Activated T-helper 1 cell treated with anti-CD3 and anti-CD28 coated beads, Interleukin-12 subunit alpha, Interleukin-12 subunit beta, Interleukin-2, Interleukin-4 antibody, amounts not matched to agents 30 ng/mL and 10 ng/mL and 1 ng/mL, durations not matched to agents 14 hours and 24 hours and 36 hours (primary cell): ENCODE measurements at places on chromosomes 7 and 10. TPM values are rescaled to one million over a fixed set of nuclear protein-coding genes. Genes with fewer than 3 reads are reported as not detected.

Gene SLC13A1
- total RNA-seq: 0.05 TPM in 1 of 2 replicates, not detected in the other

- no peak for DNase-seq
Measured at GRCh38 chr7:43844257-43844656, 25.1 kb downstream of the MRPS24 start.

DNA sequence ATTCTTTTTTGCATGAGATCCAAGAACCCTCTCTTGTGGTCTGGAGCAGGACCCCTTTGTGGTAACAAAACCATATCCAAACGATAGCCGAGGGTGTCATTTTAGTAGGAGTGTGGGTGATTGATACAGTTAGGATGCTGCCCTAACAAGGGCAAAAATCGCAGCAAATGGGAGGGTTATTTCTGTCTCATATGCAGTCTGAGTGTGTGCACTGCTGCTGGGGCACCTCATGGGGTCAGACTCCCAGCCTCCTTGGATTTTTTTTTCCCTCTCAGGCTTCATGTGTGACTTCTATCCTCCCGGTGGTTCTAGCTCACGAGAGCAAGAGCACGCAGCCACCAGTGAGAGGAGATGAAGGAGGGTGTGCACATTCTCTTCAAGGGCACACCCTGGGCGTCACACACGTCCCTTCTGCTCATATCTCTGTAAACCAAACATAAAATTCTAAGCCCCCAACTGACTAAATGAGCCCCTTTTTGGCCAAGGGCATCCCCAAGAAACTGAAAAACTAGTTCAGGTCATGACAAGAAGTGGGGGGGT is 28.6 kb upstream of the IL15RA start:
- DNase-seq: no peak

- DNase-seq: no peak
Measured at GRCh38 chr10:86960863-86961434, 2.5 kb downstream of the SNCG start.

DNA sequence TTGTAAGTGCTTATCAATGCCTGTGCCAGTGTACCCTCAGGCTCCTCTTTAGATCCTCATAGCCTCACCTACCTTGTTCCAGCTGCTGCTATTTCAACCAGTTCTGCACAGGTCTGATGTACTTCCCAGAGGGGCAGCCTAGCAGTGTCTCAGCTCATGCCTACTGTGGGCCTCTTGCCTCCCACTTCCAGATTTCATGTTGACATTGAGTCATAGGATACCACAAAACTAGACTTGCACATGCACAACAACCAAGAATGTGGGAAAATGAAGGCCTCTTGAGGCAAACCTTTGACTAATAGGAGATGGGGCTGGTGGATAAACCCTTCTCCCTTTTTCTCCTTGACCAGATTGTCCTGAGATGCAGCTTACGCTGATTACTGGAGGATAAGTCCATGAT is 31.0 kb downstream of the PON3 start:
- DNase-seq: no peak

GRCh38 chr7:55427800-55428199 is 62.7 kb downstream of the LANCL2 start:
- no peak for DNase-seq

GRCh38 chr10:9209105-9209798 is 1154.8 kb downstream of the GATA3 start:
- peak; percentile 48 for DNase-seq

- no peak for DNase-seq
Measured at GRCh38 chr7:36916116-36916515, 191.8 kb upstream of the AOAH start.

- DNase-seq: no peak
Measured at GRCh38 chr10:43258211-43258561, 8.7 kb downstream of the RASGEF1A start.

Gene ADO
- total RNA-seq: 52.3 and 55.8 TPM in 2 replicates

- no peak for DNase-seq
Measured at GRCh38 chr10:23966504-23967051, 242.4 kb upstream of the KIAA1217 start.

- no peak for DNase-seq
Measured at GRCh38 chr10:10959666-10960065, 58.0 kb upstream of the CELF2 start.

Gene CADPS2
- total RNA-seq: not detected in 2 replicates

DNA sequence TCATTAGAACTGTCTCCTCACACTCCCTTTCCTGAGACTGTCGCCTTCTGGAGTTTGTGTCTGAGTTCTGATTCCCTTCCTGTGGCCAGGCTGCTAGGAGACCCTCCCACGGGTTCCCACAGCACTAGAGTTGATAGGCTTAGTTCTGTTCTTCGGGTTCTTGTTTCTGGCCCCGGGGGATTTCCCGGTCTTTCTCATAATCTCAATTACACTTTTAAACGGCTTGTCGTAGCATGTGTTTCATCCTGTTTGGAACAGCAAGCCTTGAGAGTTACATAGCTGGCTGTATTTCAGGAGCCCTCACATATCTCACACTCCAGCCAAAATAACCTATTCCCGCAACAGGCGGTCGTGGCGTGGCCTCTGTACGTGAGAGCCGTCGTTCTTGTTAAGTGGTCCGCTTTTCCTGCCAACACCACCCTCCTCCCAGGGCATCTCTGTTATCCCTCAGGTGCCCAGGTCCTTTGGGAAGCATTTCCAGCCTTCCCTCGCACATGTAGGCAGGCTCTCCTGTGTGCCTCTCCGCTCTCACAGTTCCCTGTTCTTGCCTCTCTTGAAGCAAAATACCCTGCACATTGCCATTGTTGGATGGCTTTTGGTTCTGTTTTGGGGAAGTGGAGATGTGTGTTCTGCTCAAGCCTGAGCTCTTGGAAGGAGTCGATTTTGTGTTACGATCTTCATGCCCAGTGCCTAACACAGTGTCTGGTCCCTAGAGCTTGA is 46.0 kb downstream of the CDC123 start:
- no peak for DNase-seq

DNA sequence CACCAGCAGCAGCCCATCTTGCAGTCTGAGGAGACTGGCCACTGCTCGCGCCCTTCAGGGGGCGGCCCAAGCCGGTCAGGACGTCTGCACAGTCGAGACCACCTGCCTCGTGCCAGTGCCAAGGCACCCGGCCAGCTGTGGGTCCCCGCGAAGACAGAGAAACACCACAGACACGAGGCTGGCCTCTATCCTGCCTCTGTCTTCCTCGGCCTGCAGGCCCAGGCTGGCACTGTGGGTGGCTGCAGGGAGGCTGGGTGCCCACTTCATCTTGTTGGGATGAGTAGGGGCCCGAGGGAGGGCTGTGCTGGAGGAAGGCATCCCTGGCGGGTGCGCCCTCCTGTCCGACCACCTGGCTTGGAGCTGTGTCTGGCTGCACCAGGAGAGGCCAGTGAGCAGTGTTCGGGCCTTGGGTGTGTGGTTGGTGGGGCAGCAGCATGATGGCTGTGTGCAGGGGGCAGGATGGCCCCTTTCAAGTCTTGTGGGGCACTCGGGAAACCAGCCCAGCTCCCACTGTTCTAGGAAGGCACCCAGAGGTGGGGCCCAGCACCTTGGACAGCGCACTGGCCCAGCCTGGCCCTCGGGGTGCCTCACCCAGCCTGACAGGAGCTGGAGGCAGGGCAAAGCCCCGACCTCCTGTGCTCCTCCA is 7.3 kb downstream of the DPYSL4 start:
- DNase-seq: no peak

GRCh38 chr10:86336341-86336740 is 30.3 kb downstream of the GRID1 start:
- DNase-seq: no peak

Gene NKX6-2
- total RNA-seq: not detected in 2 replicates

- DNase-seq: no peak
Measured at GRCh38 chr10:27433976-27434375, 70.1 kb upstream of the RAB18 start.

DNA sequence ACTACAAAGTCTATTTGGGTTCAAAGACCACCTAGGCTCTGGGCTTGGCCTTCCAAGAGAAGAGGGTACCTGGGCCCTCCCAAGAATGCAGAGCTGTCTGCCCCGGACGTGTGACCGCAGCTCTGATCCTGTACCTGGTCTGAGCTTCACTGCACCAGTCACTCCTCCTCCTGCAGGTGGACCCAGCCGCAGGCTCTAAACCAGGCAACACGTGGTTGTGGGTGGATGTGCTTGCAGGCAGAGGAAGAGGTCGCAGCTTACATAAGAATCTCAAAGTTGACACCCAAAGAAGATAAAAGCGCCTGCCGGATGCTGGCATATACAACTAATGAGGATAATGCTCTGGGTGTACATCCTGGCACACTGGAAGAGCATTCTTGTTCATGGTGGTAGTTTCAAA is 9.4 kb upstream of the PFKP start:
- DNase-seq: no peak

- no peak for DNase-seq
Measured at GRCh38 chr7:25543210-25543609, 314.9 kb upstream of the NPVF start.

- DNase-seq: no peak
Measured at GRCh38 chr7:133828906-133829305, 298.2 kb upstream of the LRGUK start.

Gene PIP
- not detected in 2 replicates for total RNA-seq

- no peak for DNase-seq
Measured at GRCh38 chr7:77473229-77474005, 57.3 kb upstream of the GSAP start.

DNA sequence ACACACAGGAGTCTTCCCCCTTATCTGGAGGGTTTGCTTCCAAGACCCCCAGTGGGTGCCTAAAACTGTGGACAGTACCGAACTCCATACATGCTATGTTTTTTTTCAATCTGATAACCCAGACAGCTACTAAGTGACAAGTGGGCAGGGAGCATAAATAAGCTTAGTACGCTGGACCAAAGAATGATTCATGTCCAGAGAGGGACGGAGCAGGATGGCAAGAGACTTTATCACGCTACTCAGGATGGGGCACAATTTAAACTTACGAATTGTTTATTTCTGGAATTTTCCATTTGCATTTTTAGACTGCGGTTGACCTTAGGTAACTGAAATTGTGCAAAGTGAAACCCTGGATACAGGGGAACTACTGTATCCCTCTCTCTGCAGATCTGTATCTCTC is 410.0 kb upstream of the MKI67 start:
- DNase-seq: no peak

GRCh38 chr10:77618117-77618516 is 19.5 kb downstream of the KCNMA1 start:
- no peak for DNase-seq

GRCh38 chr7:28224172-28224571 is 43.6 kb upstream of the JAZF1 start:
- DNase-seq: no peak

- no peak for DNase-seq
Measured at GRCh38 chr10:22629852-22630233, 84.5 kb downstream of the PIP4K2A start.

DNA sequence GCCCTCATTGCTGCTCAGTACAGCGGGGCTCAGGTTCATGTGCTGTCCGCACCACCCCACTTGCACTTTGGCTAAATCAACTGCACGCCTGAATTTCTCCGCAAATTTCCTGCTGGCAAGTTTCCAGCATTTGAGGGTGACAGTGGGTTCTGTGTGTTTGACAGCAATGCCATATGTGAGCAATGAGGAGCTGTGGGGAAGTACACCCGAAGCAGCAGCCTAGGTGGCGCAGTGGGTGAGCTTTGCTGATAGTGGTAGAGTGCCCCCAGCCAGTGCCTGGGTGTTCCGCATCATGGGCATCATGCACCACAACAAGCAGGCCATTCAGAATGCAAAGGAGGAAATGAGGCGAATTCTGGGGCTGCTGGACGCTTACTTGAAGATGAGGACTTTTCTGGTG is 103.9 kb upstream of the POT1 start:
- no peak for DNase-seq

Gene BICC1
- total RNA-seq: 0.03 TPM in 1 of 2 replicates, not detected in the other

Gene NPC1L1
- not detected in 2 replicates for total RNA-seq

GRCh38 chr7:146319629-146320028 is 203.0 kb downstream of the CNTNAP2 start:
- DNase-seq: no peak

Gene NKX2-3
- total RNA-seq: not detected in 2 replicates

GRCh38 chr7:66696774-66697191 is 43.8 kb upstream of the RABGEF1 start:
- no peak for DNase-seq

DNA sequence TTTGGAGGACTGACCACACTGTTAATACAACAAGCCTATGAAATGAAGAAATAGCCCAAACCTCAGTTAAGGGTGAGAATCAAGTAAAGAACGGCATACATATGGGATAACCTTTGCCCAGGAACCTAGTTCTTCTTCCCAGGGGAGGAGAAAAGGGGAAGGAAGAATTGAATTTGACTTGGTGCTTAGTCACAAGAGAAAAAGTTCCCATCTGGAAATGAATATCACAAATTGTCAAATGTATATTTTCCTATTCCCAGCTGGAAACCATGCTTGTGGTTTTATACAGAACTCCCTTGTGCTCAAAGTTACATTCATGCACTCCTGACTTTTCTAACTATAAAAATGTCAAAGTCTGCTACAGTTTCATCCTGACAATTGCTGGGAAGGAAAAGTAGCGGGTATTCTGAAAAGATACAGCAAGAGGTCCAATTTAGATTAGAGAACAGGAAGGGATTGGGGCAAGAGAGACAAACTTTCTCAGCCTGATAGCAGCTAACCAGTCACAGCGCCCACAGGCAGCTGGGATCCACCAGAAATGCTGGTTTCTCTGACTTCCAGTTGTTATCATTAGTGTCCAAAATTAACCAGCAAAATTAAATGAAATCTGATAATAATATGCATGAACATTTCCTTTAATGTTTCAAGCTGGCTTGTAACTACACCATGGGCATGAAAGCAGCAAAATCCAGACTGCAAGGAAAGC is 18.6 kb upstream of the GSAP start:
- no peak for DNase-seq

Gene DBNL
- 140 TPM in 2 replicates for total RNA-seq

DNA sequence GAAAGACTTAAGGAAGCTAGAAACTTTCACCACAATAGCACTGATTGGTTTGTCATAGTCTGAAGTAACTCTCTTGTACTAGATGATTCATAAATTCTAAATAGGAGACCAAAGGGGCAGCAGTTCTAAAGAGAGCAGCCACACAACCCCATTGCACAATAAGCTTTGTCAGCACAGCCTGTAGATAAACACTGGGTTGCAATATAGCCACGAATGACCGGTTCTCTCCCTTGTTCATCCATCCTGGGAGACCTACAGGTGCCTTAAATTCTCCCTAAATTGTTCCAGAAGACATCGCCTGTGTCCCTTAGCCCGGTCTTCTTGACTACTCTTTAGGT is 167.0 kb downstream of the SNX13 start:
- DNase-seq: no peak

Gene NPFFR1
- total RNA-seq: not detected in 2 replicates

- no peak for DNase-seq
Measured at GRCh38 chr10:85193796-85194195, 865.4 kb downstream of the CCSER2 start.

- no peak for DNase-seq
Measured at GRCh38 chr10:73338801-73339368, 19.8 kb downstream of the CFAP70 start.

DNA sequence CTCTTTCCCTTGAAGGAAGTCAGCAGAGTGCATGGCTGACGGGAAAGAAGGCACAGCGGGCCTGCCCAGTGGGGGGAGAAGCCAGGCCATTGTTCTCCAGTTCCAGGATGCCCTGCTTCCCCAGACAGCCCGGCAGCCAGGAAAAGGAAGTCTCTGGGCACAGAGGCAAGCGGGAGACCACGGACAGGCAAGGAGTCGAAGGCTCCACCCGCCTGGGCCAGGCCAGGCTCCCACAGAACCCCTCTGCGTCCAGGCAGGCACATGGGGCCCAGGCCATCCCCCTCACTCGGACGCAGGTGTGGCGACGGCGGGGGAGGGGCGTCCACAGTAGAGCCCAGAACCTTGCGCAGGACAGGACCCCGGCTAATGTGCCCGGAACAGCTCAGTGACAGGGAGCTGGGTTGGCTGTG is 8.7 kb downstream of the GPR146 start:
- no peak for DNase-seq
